Skeletal muscle cell (primary cell): ENCODE measurements at places on chromosomes 4 and X.

DNA sequence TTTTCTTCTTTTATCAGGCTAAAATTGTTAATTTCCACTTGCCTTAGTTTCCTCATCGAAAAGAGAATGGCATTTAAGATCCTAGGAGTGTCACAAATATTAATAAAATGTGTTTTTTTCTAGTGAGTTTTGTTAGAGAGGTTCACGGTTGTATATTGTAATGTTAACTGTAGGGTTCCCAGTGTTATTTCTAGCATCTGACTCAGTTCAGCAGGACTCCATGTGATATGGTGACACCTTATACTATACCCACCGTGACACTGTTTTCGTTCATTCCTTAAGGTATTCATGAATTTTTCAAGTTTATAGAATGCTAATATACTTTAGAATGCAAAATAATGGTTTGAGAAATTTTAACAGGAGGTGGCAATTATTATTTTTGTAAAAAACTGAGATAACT, 90.2 kb downstream of the NEUROG2 start:
- DNase-seq, result no peak

DNA sequence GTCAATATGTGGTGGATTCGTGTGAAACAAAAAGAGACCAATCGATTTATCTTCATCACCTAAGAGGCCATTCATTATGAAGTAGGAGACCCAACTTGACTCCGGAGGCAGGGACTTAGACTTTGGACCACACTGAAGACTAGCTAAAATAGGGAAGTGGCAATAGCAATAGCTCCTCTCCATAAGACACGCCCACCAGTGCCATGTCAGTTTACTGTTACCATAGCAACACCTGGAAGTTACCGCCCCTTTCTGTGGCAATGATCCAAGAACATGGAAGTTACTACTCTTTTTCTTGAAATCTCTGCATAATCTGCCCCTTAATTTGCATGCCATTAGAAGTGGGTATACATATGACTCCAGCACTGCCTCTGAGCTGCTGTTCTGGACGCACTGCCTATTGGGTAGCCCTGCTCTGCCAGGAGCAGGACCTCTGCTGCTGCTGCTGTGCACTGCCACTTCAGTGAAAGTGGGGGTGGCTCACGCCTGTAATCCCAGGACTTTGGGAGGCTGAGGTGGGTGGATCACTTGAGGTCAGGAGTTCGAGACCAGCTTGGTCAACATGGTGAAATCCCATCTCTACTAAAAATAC, 163.2 kb downstream of the PRKX start:
- DNase-seq, result no peak

DNA sequence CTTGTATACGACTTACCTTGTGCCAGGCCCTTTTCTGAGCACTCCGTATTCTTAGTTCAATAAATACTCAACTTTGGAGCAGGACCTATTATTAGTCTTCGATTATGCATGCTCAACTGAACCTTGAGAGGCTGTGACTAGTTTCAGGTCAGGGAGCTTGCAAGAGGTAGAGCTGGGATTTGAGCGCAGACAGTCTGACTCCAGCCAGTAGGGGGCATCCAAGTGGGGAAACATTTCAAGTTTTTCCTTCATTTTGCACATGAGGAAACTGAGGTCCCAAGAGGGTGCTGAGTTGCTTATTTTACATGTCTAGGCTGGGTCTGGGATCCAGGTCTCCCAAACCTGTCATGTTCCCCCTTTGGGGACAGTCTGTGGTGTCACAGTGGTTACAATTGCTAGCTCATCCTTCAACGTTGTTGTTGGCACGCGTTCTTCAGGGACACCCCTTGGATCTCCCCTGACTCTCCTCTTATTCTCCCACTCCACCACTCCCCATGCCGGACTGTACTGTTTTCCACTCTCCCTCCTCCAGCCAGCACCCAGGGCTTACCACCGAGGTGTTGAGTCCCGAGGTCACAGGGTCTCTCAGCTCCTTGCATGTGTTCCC, 6.7 kb upstream of the PRICKLE3 start:
- no peak for DNase-seq

GRCh38 chrX:1486749-1487361, 34.1 kb upstream of the ASMTL start:
- DNase-seq, result no peak

DNA sequence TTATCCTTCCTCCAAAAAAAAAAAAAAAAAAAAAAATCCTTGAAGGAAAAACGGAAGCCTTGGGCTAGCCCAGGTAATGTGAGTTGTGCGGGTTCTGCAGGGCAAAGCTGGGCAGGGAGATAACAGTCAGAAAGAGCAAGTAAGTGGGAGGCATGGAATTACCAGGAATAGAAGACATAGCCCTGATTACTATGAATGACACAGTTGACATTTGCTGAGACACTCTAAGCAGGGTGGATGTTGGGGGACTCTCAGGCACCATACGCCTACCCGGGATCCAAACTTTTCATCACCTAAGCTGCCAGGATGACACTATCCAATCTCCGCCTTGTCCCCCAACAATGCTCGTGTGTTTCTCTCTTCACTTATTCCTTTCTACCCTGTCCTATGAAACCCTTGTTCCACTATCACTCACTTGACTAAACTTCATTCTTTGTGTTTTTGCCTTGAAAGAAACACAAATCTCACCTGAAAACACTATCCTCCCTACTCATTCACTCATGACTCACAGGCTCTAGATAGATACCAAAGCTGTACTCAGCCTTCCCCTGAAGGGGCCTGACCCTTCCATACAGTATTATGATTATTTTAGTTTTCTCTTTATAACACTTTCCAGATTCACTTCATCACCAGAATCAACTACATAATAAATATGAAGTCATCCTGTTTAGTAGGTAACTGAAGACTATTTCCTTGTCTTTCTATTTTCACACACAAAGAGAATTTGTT, 158.4 kb downstream of the INPP4B start:
- DNase-seq, result no peak
